ENCODE measurements at places on chromosomes 16 and 17. TPM values are rescaled to one million over a fixed set of nuclear protein-coding genes. Genes with fewer than 3 reads are reported as not detected.

The TPSG1 gene
- not detected for total RNA-seq

The NACA2 gene
- 0.37 TPM for total RNA-seq

The IGSF6 gene
- 0.12 TPM for total RNA-seq

The PLEKHG4 gene
- 23.0 TPM for total RNA-seq

The NECAB2 gene
- not detected for total RNA-seq

The ANKRD40 gene
- 38.8 TPM for total RNA-seq

The FBXL20 gene
- 15.7 TPM for total RNA-seq

The SYNGR3 gene
- 20.8 TPM for total RNA-seq

The TEKT3 gene
- total RNA-seq = 0.37 TPM

The CPNE7 gene
- 3.8 TPM for total RNA-seq

The SNAI3 gene
- total RNA-seq = 11.7 TPM

The IL34 gene
- 0.24 TPM for total RNA-seq

The BIRC5 gene
- total RNA-seq = 53.4 TPM

The CDH11 gene
- total RNA-seq = not detected

The CMTM4 gene
- 1.1 TPM for total RNA-seq

The LRRC46 gene
- total RNA-seq = 0.81 TPM

The MYH8 gene
- not detected for total RNA-seq

The KRT33B gene
- total RNA-seq = not detected

The CACNG5 gene
- total RNA-seq = not detected

The FBXL16 gene
- 8.2 TPM for total RNA-seq

The RPGRIP1L gene
- 5.1 TPM for total RNA-seq

The CES5A gene
- total RNA-seq = not detected

The HS3ST2 gene
- total RNA-seq = not detected

The KLHL11 gene
- total RNA-seq = 15.5 TPM

The MEIOC gene
- total RNA-seq = 0.07 TPM

The KCNH6 gene
- not detected for total RNA-seq

The LPO gene
- not detected for total RNA-seq

The TRPV3 gene
- 0.20 TPM for total RNA-seq
